ENCODE measurements at places on chromosomes 5 and 9.

- DNase-seq: peak; percentile 26
These were observed 115.1 kb downstream of the PALM2AKAP2 start for GRCh38 chr9:109894921-109895758.

DNA sequence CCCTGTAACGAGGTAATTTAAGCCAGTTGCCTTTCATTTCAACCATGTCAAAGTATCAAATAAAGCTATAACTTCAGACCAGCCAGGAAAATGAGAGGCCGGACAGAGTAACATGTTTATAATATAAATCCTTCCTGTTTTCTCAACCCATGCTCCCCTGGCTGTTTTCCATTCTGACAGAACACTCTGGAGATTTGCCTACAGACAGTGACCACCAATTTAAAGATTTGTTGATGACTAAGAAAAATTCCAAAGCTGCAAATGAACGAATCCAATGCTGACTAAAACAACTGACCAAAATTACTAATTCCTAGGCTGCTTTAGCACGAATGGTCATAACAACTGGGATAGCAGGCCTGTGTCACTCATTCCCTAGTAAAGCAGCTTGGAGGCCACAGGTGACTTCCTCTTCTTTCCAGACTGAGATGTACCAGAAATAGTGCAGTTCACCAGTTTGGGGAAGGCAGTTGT, 141.4 kb downstream of the AOPEP start:
- no peak for DNase-seq

DNA sequence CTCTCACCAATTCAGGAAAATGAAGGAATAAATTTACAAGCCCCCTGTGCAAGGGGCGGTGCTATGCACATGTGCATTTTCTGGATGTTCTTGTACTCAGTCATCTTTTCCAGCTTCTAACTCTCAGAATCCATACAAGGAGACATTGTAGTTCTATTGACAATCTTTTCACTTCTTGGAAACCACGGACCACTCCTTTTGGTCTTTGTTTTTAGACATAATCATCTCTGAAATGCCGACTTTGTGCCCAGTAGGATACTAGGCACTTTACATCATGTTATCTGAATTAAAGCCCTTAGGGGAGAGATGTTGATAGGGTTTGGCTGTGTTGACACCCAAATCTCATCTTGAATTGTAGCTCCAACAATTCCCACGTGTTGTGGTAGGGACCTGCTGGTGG, 322.6 kb upstream of the WWC1 start:
- no peak for DNase-seq

GRCh38 chr5:77418162-77418561, 74.0 kb downstream of the WDR41 start:
- DNase-seq: no peak

GRCh38 chr5:131968396-131968954, 23.0 kb upstream of the MEIKIN start:
- no peak for DNase-seq

- no peak for DNase-seq
These were observed 194.8 kb downstream of the CRB2 start for GRCh38 chr9:123550797-123551196.

GRCh38 chr5:68248896-68249295, 33.3 kb downstream of the PIK3R1 start:
- no peak for DNase-seq

- DNase-seq: no peak
These were observed 55.8 kb downstream of the PHAX start for GRCh38 chr5:126656401-126657007.
